Dermis microvascular lymphatic vessel endothelial cell (primary cell): ENCODE measurements at places on chromosomes 7 and 10. TPM values are rescaled to one million over a fixed set of nuclear protein-coding genes. Genes with fewer than 3 reads are reported as not detected.

The TFPI2 gene
- total RNA-seq = 60.8 and 290 TPM in 2 replicates

The ADCK2 gene
- 27.6 and 32.5 TPM in 2 replicates for total RNA-seq

The ZNF277 gene
- 37.0 and 43.1 TPM in 2 replicates for total RNA-seq

GRCh38 chr7:24427048-24427447, 143.1 kb downstream of the NPY start:
- DNase-seq = no peak

- no peak for DNase-seq
These were observed 70.0 kb upstream of the FAM13C start for GRCh38 chr10:59432207-59432900.

- peak; percentile 10 for DNase-seq
These were observed 66.3 kb upstream of the SH2B2 start for GRCh38 chr7:102220229-102220850.

GRCh38 chr10:48601789-48602188, 3.1 kb downstream of the ARHGAP22 start:
- DNase-seq = no peak

- DNase-seq = peak; percentile 48
These were observed 122.6 kb downstream of the MARCHF5 start for GRCh38 chr10:92413519-92413918.

GRCh38 chr7:33190688-33191304, 61.4 kb downstream of the BBS9 start:
- no peak for DNase-seq

DNA sequence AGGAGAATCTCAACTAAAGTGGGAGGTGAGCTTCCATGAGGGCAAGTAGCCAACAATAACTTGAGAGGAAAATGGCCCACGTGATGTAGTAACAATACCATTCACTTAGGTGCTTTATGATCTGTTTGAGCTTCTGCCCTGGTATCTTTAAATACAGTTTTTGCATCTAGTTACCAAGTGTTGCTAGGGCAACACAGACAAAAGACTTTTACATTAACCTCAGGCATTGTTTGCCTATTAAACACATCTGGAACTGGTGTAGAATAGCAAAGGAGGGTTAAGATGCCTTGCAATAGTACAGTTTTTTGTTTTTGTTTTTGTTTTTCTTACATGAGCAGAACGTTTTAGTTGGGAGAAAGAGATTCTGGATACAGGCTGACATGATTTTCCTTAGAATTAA, 97.7 kb upstream of the MTPN start:
- peak; percentile 50 for DNase-seq

GRCh38 chr7:6576024-6576866, 1.0 kb upstream of the ZDHHC4 start:
- no peak for DNase-seq
